ENCODE measurements at places on chromosomes 13 and 19.

GRCh38 chr13:114148521-114148855, 16.1 kb upstream of the RASA3 start:
- DNase-seq = no peak

DNA sequence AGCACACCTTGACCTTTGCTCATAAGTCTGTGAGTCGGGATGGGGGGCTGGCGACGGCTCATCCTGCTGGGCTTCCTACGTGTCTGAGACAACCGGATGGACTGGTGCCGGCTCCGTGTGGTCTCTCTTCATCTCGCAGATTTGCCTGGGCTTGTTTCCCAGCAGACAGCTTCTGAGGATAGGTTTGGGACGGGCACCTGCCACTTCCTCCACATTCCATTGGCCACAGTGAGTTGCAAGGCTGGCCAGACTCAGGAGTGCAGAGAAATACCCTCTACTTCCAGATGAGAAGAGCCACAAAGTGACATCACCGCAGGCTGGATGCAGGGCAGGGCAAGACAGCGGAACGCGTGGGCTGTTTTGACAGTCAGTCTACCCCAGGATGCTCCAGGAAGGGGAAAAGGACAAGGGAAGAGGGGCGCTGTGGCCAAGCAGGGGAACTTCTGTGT, 48.1 kb downstream of the IRS2 start:
- DNase-seq = no peak

DNA sequence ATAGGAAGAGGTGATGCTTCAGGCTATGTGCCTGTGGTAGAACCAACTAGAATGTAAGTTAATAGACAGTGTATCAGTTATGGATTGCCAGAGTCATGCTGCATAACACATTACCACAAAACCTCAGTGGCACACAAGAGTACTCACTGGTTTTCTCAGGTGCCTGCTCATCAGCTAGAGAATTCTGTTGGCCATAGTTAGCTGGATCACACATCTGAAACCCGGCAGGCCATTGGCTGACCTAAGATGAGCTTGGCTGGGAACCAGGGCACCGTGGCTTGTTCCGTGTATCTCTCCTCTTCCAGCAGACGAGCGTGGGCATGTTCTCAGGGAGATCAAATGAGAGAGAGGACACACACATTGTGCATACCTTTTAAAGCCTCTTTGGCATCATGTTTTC, 76.7 kb downstream of the TEX26 start:
- DNase-seq = no peak

DNA sequence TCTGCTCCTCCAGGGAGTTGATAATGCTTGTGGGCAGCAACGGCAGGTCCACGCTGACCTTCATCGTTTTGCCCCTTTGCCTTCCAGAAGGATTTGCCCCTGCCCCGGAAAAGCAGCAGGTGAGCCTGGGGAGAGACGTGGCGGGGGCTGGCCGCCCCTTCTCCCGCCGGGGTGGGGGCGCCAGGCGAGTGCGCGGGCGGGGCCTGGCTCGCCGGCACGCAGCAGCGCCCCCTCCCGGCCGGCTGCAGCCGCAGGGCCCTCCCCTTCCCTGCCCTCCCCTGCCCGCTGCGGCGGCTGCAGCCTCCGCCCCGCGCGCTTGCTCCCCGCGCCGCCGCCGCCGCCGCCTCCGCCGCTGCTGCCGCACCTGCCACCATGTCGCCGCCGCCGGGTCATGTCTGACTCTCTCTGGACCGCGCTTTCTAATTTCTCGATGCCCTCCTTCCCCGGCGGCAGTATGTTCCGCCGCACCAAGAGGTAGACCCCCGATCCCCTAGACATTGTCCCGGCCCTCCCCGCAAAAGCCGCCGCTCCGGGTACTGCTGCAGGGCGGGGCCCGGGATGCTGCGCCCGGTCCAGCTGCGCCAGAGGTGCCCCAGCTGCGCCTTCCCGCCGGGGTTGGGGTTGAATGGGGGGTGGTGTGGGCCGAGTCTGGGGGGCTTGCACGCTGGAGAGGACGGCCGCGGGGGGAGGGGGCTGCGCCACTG, at the start of gene MAST1:
MAST1 (plus strand) TSS at position 334 of the 704 bp plus-strand sequence; CDS start at position 392, 58 bp downstream.
- DNase-seq = no peak

DNA sequence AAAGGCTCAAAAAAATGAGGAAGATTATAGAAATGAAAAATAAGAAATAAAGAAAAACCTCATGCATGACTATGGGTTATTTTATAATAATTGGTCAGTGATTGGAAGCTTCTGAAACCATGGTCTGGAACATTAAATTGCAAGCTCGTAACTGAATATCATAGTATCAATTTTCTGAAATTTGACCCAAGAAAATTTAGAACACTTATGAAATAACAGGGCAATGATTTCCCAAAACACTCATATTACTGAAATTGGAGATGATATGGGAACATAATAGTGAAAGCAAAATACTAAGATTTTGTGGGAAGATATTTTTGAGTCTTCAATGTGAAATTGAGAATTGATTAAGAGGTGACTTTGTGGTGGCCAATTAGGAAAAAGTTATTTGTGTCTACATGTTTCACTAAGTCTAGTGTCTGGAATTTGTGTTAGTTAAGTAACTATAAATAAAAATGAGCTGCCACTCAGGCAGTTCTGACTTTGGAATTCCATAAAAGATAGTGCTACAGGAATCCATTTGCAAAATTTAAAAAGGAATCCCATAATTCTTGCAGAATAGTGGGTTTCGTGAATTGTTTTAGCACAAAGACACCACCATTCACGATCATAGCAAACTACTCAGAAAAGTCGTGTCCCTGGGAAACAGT, 603.0 kb downstream of the LMO7 start:
- no peak for DNase-seq

- no peak for DNase-seq
Observed at GRCh38 chr19:5682107-5682482, 1.3 kb downstream of the HSD11B1L start.

- peak; percentile 13 for DNase-seq
Observed at GRCh38 chr13:91459485-91459884, 61.1 kb downstream of the GPC5 start.

GRCh38 chr13:66353664-66354063, 876.5 kb downstream of the PCDH9 start:
- no peak for DNase-seq

DNA sequence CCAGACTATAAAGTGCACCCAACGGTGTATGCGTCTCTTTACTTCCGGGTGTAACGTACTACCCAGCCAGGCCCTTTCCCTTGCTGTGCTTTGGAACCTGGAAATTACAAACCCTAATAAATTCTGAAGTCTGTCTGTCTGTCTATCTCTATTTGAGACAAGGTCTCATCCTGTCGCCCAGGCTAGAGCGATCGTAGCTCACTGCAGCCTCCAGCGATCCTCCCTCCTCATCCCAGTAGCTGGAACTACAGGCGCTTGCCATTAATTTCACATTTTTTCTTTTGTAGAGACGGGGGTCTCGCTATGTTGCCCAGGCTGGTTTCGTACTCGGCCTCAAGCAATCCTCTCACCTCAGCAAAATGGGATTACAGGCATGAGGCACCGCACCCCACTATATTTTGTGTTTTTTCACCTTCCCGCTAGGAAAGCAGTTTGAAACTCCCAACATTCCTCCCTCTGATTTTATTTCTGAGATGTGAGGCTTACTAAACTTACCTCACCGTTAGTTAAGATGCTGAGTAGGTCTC, 469 bp upstream of the RNF6 start:
- DNase-seq = no peak

GRCh38 chr19:33302974-33303790, 848 bp upstream of the CEBPA start:
- DNase-seq = no peak

DNA sequence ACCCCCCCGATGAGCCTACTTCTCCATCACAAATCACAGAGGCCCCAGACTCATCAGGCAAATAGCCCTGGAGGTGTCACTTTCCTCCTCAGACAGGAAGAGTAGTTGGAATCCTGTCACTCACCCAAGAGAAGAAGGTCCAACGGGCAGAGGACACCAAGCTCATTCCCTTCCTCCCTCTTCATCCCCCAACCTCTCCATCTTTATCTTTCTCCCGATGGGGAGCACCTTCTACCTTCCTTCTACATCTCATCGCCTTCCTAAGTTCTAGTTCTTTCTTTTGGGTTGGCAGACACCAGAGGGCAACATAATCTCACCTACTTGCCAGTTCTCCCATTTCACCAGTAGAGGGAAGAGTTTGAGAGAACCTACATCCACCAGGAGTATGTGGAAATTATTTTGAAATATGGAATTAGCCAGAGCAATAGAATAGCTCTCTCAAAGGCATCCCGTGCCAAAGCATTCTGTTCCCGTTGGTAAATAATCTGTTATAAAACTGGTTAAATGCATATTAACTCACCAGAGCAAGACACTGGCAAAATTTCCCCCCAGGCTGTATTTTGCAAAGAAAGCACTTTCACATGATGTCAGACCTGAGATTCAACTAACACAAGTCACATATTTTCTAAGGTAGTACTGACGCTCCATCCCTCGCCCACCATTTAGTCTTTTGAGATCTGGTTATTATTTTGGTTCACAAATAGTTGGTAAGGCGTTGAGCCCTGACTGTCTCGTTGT, 55.0 kb downstream of the ZIC5 start:
- DNase-seq = peak; percentile 76

- no peak for DNase-seq
Observed at GRCh38 chr19:14477418-14478112, 2.4 kb upstream of the PTGER1 start.

DNA sequence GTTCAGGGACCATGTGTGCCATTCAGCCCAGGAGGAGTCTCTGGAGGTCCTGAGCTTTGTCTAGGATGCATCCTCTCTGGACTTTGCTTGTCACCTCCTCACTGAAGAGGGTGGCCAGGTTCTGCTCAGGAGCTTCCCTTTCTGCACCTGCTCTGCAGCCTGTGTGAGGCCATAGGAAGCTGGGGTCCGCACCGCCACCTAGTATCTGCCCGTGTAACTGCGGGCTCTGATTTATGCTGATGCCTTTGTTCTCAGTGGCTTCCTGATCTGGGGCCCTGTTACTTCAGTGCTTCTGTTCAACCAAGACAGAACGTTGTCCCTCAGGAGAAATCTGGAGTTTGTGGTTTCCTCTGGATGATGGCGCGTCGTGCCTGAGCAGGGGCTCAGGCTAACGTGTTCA, 15.5 kb downstream of the ZNF610 start:
- DNase-seq = no peak

DNA sequence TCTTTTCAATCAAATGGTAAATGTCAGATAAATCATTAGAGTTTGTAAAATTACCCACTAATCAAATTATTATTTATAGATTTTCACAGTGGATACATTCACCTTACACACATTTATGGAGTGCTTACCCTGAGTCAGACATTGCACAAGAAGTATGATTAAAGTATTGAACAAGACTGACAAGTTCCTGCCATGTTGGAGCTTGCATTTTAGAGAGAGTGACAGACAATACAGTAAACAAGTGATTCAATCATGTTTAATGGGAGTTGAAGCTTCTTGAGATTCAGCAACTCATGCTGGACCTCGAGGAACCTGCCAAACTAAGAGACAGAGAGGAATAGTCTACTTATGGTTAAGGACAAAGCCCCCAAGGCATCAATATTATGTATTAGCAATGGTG, 487.8 kb downstream of the PCDH17 start:
- no peak for DNase-seq

DNA sequence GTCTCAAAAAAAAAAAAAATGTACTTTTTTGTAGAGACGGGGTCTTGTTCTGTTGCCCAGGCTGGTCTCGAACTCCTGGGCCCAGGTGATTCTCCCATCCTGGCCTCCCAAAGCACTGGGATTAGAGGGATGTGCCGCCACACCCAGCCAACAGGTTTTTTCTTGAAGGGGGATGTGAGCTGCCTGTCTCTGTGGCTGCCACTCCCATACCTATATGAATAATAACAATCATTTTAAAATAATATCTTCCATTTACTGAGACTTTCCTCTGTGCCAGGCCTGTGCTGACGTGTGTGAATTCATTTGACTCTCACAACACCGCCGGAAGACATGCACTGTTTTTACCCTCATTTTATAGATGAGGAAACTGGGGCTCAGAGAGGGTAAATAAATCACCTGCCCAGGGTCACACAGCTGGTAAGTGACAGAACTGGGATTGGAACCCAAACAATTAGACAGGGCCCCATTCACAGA, 7.2 kb upstream of the BCL3 start:
- no peak for DNase-seq

DNA sequence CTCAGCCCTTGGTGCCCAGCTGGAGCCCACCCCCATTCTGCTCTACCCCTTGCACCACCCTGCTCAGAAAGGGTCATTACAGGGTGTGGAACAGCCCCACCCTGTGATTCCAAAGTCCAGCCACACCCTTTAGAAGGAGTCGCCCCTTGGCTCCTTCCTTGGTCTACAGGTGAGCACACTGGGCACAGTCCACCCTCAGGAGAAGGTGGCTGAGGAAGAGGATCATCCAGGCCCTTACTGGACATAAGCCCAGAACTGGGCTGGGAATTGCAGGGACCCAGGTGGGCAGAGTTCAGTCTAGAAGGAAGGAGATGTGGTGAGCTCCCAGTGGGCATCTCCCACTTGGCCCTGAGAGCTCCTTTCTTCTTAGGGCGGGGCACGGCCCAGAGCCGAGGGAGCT, 8.6 kb downstream of the SLC46A3 start:
- no peak for DNase-seq

GRCh38 chr19:45528744-45529419, 21.6 kb downstream of the VASP start:
- no peak for DNase-seq

- DNase-seq = no peak
Observed at GRCh38 chr19:18775586-18776287, 15.4 kb downstream of the COMP start.

DNA sequence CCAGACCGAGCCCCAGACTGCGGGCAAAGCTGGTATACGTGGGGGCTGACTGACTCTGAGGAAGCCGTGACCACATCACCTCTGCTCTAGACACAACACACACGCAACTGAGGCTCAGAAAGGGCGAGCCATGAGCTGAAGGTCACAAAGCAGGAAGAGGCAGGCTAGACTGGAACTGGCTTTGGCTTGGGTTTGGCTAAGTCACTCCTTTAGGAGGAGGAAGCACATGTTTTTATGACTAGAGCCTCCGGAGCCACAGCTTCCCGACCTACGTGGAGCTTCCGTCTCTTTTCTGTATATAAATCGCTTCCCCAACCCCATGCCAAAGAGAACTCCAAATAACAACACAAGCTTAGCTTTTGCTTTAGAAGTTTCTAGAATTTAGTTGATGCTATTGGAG, 48.0 kb downstream of the RFX2 start:
- DNase-seq = peak; percentile 60

DNA sequence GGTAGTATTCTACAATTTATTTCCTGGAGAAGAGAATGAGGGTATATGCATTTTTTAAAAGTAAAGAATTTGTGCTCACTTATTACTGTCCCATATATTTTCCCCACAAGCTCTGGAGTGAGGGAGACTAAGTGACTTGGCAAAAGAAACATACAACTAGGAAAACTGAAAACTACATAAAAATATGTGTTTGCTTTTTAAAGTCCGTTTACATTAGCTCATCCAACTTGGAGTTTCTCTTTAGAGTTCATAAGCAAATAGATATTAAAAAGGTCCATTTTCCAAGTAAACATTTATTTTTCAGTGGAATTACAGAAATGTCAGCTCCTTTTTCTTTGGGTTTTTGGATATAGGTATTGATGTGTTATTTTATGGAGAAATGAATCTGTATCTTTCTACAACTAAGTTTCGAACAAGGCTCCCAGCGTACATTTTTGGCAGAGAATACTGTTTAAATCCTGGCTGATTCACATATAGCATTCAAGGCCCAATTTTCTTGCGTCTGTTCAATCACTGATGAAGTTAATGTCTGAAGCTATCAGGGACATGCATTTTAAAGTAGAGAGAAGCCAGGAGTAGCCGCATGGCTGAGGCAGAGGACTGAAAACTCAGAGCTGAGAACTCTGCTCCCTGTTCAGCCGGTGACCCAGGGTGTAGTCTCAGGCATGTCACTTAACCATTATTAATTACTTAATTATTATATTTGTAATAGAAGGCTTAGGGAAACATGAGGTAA, 729.4 kb downstream of the EFNB2 start:
- no peak for DNase-seq

All from pons (tissue), 1 donor.